Stimulated activated naive CD4-positive, alpha-beta T cell treated with Interleukin-2 at 50 U/mL for 16 hours (primary cell): ENCODE measurements at places on chromosomes 5 and 9.
A peak's percentile ranks its signal among the peaks of the same experiment; 100 is the strongest.

GRCh38 chr5:7753596-7753995, 97.3 kb downstream of the CFAP90 start:
- no peak for DNase-seq

- DNase-seq, result no peak
Measured at GRCh38 chr9:136651860-136652259, 10.9 kb upstream of the EGFL7 start.

- DNase-seq, result no peak
Measured at GRCh38 chr5:38420246-38420645, 136.2 kb downstream of the LIFR start.

- no peak for DNase-seq
Measured at GRCh38 chr5:180343831-180344695, 9.1 kb downstream of the GFPT2 start.

DNA sequence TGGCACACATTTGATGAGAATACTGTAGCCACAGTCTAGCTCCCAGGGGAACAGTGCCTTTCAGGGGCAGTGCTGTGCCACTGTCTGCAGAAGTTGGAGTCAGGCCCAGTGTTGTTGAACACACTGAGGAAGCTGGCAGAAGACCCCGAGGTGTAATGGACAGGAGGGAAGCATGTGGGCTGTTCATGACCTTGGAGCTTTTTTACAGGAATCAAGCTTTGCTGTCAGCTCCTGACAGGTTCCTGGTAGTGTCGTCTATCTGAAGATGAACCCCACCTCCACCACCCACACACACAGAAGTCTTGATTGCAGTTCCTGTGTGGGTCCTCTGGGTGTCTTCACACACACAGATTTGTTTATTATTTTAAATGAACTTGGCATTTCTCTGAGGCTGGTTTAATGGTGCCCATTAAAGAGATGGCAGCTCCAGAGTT, 40.3 kb upstream of the TNFAIP8 start:
- peak; percentile 69 for DNase-seq

DNA sequence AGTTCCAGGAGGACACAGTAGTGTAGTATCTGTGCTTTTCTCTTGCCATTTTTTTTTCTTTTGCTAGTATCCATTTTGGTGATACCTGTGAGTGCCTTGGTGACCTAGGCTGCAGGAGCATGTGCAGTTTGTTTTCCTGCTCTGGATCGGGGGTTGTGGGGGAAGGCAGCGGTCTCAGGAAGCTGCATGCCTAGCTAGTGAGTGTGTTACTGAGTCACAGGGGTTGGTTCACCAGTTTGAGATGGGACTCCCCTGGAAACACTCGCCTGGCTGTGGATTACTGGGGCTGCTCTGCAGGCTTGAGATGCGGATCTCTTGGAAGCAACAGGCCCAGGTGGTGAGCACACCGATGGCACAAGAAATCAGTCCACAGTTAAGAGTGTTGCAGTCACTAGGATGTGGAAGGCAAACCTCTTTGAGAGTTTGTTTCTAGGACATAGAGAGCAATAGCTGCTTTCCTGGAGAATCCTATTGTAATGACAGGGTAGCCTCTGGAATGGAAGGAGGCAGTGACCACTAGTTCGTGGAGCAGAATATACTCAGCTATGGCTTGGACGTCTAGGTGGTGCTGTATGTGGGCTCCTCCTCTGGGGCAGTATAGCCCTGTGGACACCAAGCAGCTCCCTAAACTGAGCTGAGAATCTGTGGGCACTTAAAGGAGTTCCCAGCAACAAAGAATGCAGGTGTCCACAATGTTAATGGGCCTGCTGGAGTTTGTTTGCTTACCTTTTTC, 20.0 kb upstream of the SPATA31E1 start:
- DNase-seq, result no peak

GRCh38 chr9:127966416-127967150, 14.2 kb downstream of the EEIG1 start:
- no peak for DNase-seq

DNA sequence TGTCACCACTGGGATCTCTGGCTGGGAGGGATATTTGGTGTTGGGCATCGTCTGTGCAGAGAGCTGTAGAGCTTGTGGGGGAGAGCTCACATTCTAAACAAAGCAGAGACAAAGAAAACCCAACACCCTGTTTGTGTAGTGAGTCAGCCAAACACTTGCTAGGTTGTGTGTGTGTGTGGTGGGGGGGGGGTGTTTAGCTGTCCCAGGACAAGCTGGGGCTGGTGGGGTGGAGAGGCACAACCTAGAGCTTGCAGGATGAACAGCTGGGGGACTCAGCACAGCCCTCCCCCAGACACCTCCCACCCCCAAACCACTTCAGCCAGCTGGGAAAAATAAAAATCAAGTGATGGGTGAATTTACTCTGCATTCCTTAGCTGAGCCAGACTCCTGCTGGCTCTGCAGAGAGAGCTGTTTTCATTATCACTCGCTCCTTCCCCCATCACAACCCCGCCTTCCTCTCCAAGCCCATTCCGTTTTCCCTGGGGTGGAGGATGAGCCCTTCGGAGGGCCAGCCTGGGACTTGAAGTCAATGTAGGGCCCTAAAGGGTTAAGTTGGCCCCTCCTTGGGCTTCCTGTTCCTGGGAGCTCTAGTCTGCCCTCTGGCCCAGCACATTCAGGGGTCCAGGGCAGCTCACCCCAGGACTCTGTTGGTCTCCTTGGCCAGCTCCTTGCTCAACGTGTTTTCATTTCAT, 2.6 kb downstream of the OLFML2A start:
- DNase-seq, result no peak

- no peak for DNase-seq
Measured at GRCh38 chr5:50967009-50967562, 300.6 kb downstream of the PARP8 start.

DNA sequence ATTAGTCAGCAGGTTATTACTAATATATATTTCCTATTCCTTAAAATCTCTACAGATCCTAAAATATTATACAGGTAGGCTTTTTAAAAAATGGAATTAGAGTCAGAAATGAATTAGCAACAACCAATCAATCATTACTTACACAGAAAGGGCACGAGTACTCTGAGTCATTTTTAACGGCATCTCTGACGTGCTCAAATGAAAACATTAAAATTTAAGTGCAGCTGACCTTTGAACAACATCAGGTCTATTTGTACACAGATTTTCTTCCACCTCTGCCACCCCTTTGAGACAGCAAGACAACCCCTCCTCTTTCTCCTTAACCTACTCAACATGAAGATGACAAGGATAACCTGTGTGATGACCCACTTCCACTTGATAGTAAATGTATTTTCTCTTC, 19.1 kb downstream of the AUH start:
- no peak for DNase-seq

GRCh38 chr9:23160491-23160890, 665.5 kb downstream of the ELAVL2 start:
- no peak for DNase-seq

DNA sequence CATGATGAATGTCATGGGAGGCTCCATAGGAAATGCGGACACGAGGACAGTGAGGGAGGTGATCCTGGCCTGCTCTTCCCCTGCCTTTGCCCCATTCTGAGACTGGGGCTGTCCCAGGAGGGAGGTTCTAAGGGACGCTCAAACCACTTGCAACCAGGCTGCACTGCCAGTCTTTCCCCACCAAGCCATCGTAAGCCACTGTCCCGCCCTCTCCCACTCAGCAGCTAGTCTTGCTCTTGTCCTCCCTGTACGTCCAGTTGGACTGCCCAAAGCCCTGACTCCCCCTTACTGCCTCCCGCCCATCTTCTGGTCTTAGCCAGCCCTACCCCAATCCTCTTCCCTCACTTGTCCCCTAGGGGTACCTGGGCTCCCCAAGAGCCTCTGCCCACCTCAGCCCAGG, 115.7 kb downstream of the FSTL4 start:
- no peak for DNase-seq

GRCh38 chr5:10479154-10479721, 37.6 kb downstream of the ROPN1L start:
- DNase-seq, result no peak

GRCh38 chr9:68966496-68966944, 47.4 kb downstream of the PRKACG start:
- no peak for DNase-seq

- no peak for DNase-seq
Measured at GRCh38 chr9:93002700-93003099, 55.4 kb downstream of the FGD3 start.

GRCh38 chr5:72187388-72188075, 80.3 kb downstream of the MAP1B start:
- no peak for DNase-seq

- no peak for DNase-seq
Measured at GRCh38 chr5:15790446-15791018, 290.6 kb downstream of the FBXL7 start.

GRCh38 chr9:81535542-81536241, 153.7 kb downstream of the TLE1 start:
- DNase-seq, result no peak

- DNase-seq, result no peak
Measured at GRCh38 chr5:96818125-96818788, 10.5 kb upstream of the ERAP1 start.
